ENCODE measurements at places on chromosomes 11 and 22. TPM values are rescaled to one million over a fixed set of nuclear protein-coding genes. Genes with fewer than 3 reads are reported as not detected.

TPBGL gene
- 0.17 TPM for total RNA-seq

KRTAP5-2 gene
- total RNA-seq = not detected

IFITM1 gene
- total RNA-seq = 80.2 TPM

DEUP1 gene
- total RNA-seq = not detected

KLHL35 gene
- total RNA-seq = 1.7 TPM

ART1 gene
- 1.8 TPM for total RNA-seq

DNA sequence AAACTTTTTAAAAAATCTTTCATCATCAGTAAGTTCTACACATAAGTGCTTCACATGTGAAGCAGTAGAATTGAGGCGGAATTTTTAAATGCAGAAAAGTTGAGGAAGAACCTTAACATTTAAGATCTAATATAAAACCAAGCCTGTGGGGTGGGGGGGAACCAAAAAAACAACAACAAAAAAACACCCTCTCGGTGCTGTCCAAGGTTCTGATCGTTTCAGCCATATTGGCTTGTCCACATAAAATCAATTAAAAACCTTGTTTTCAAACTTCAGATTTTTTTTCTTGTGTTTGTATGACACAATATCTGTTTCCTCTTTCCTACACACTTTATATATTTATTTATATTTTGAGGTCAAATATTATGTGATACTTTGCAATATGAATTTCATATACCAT is 130.0 kb downstream of the WNT7B start:
- DNase-seq = no peak

- peak; percentile 81 for DNase-seq
These were observed 5.0 kb upstream of the PICK1 start for GRCh38 chr22:38051900-38052862.

- DNase-seq = no peak
These were observed 9.6 kb upstream of the MOB2 start for GRCh38 chr11:1496091-1496760.

- DNase-seq = no peak
These were observed 4.6 kb downstream of the NEFH start for GRCh38 chr22:29484642-29485041.

All from mucosa of descending colon (tissue), 3 donors.